ENCODE measurements at places on chromosomes 3 and 15.

DNA sequence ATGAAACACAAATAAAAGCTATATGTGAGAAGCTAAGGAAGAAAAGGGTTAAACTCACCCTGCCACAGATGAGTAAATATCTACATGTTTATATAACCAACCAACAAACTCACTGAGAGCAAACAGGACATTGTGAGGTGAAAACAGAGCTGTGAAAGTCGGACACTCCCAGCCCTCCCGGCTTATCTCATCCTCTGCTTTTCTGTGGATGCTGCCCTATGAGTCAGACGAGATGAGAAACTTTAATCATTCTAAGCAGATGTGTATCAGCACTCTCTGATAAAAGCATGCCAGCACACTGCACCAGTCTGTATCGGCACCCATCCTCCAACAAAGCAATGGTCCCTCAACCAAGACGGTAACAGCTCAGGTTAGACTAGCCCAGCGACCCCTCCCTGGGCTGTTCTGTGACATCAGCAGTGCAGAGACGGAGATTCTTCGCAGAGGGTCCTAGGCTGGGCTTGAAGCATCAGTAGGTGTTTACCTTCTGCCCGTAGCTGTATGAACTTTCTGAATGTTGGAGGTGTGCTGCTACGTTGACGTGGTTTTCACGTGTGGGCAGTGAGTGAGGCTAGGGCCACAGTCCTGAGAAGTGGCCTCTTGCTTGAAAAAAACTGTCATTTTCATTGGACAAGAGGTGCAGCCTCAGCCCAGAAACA, 119.8 kb upstream of the ALDH1A3 start:
- no peak for DNase-seq

DNA sequence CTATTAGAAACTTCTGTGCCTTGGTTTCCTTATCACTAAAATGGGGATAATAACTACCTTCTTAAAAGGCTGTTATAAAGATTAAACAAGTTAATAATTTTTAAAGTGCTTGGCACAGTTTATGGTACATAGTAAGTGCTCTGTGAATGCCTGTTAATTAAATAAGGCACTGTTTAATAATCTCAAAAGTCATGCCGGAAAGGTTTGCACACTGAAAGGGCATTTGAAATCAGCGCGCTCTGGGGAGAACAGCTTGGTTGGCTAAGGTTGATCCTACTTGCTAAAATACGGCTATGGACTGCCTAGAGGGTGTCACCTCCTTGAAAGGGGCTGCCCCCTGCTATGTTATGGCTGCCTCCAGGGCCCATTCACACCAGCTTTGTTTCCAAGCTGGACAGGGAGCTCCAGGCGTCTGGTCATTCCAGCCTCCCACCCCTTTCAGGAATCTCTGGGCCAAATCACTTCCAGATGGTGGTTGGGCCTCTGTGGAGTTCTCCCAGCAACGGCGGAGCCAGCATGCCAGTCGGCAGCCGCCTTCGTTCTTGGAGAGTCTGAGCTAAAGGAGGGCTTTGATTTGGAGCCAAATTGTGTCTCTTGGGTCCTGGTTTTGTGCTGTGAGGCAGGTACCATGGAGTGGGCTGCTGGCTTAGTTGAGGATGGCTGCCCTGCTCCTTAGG, 5.9 kb downstream of the FLNB start:
- no peak for DNase-seq

DNA sequence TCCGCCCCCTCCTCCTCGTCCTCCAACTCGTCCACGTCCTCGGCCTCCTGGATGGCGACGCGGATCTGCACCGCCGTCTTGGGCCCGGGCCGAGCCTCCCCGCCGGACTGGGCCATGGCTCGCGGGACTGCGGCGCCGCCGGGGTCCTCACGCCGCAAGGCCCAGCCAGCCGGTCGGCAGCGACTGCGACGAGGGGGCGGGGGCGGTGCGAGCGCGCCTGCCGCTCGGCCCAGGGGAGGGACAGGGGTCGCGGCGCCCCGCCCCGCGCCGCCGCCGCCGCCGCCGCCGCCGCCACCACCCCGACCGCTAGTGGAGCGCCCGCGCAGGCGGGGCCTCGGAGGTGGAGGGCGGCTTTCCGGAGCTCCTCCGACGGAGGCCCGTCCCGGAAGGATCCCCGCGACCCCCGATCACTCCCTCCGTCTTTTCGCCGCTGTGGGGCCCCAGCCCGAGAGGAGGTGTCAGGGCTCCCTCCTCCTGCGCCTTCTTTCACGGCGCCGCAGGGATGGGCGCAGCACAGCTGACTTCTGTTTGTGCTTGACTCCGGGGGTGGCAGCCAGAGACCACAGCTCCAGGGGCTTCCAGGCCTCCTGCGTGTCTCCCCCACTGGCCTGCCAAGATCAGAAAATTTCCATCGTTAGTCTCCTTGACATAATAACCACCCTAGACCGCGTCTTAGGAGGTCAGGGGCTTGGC, at the start of gene LARP6:
Gene LARP6 (minus strand): TSS at position 185 of the 693 bp plus-strand sequence. CDS start 69 bp downstream, at position 116.
- DNase-seq, result no peak

- DNase-seq, result no peak
These were observed 64.5 kb downstream of the CGNL1 start for GRCh38 chr15:57440799-57441198.

- DNase-seq, result no peak
These were observed 29.3 kb upstream of the DLG1 start for GRCh38 chr3:197327701-197328100.

DNA sequence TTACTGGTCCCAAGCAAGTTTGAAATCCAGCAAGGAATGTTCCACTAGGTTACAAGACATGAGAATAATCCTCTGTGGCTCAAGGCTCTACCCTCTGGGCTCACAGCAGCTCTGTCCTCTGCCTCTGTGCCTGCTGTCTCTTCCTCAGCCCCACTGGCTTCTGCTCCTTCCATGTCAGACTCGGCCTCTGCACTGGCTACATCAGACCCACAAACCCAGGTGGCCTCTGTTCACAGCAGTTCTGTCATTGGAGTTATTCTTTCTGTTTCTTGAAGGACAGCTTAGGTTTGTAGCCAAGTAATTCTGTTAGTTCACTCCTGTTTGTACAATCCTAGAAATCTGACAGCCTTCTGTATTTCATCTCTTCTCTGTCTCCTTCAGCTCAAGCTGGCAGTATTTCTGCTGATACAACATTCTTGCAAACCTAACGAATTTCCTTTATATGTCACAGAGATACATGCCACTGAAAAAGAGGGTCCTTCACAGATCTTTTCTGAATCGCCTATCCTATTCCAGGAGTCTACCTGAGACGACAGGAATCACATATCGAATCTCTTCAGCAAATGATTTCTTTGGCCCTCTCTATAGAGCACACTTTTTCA, 227.8 kb upstream of the PLSCR5 start:
- DNase-seq, result no peak

DNA sequence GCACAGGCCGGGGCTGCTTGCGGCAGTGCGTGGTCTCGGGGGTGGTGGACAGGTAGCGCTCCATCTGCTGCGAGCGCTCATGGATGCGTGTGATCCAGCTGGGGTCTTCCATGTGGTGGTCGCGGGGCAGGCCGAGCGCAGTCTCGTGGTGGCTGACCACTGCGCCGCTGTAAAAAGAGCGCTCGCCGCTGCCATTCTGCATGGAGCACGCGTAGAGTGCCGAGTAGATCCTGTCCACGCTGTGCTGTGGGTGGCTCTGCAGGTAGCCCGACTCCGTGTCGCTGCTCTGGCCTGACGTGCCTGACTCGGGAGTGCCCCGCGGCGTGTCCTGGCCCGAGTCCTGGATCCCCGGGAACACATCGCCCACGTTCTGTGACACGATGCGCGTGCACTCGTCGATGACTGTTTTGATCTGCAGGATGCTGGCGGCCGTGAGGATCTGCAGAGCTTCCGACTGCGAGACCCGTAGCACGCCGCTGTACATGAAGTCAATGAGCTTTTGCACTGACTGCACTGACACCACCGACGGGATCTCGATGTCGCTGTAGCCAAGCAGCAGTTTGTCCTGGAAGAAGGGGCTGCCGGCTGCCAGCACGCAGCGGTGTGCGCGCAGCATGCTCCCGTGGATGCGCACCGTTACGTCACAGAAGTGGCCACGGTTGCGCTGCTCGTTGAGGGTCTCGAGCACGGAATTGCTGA, 57.4 kb downstream of the TIGIT start:
- DNase-seq, result no peak

DNA sequence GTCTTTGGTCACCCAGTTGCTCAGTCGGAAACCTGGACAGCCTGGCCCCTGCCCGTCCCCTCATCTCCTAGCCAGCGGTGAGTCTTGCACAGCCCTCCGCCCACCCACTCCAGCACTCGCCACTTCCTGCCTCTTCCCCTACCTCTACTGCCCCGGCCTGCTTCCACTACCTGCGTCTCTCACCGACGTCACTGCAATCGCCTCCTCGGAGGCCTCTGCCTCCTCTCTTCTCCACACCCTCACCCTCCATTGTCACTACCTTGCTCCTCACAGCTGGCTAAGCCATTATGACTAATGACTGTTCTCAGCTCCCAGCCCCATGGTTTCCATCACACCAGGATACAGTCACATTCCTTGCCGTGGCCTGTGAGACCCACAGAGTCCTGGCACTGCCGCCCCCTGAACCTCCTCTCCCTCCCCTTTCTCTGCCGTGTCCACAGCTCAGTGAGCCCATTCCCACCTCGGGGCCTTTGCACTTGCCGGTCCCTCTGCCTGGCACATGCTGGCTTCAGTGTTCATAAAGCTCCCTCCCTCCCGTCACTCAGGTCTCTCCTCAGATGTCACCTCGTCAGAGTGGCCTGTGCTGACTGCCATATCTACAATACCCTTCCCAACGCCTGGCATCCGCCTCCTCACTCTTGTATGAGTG, 104.8 kb downstream of the FBLN2 start:
- DNase-seq, result peak; percentile 14

- no peak for DNase-seq
These were observed 28.9 kb downstream of the GRAMD1C start for GRCh38 chr3:113867506-113867905.

- no peak for DNase-seq
These were observed 94.8 kb downstream of the SLC9A9 start for GRCh38 chr3:143753456-143753855.

DNA sequence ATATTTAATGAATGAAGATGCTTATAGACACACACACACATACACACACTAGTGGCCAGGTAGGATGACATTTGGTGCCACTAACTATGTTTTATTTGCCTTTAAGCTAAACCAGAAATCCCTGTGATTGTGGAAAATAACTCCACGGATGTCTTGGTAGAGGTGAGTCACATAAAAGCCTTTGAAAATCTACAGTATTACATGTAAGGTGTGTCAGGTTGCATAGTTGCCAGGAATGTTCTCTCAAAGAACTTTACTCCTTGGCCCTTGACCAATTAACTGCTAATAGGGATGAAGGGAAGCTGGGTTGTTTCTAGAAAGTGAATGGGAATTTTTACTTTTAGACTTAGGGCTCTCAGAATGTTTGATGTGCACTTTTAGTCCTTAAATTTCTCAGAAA, 9.9 kb downstream of the ZBED2 start:
- DNase-seq, result no peak

DNA sequence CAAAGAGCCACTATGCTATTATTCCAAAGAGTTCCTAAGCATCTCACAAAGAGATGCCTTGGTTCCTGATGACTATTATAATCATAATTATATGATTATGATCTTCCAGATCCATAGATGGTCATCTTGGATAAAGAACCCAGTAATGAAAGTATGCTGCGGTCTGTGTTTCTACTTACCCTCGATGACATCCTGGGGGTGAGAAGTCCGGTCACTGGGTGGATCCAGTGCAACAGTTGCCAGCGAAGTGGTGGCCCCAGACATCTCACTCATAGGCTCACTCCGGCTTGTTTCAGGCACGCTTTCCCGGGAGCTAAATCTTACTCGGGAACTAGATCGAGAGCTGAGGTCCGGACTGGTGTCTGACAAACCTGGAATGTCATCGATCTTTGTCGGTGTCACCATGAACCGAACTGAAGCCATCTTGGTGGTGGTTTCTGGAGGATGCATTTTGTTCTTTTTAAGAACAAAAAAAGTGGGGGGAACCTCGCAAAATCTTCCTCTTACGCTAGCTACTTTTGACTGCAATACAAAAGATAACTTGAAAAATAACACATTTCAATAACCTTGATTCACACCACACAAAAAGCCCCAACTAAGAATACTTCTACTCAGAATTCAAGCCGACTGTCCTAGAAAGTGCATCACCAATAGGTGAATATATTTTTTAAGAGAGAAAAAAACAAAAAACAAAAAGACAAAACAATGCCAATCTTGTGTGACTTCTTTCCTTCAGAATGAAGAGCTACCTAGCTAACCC, 1.2 kb downstream of the SLC12A6 start:
- no peak for DNase-seq

DNA sequence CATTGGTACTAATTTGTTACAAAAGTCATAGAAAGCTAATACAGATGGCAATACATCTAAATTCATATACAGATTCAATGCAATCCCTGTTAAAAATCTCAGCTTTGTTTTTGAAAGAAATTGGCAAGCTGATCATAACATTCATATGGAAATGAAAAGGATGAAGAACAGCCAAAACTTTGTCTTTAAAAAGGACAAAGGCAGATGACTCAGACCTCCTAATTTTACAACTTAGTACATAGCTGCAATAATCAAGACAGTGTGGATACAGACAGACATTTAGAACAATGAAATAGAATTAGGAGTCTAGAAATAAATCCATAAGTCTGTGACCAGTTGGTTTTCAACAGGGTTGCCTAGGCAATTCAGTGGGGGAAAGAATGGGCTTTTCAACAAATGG, 63.3 kb downstream of the AQP9 start:
- DNase-seq, result no peak

DNA sequence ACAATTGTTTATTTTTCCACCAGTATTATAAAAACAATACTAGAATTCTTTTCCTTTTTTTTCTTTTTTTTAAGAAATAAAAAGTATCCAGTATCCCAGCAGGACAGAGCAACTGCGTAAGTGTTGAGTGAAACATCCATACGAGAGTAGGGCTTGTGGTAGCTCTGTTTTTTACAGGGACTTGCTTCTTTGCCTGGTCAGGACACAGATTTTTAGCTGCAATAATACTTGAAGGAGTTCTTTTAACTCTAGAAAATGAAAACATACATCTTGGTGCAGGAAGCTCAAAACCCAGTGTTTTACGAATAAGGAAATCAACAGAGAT, 297.7 kb upstream of the NR2E3 start:
- DNase-seq, result no peak

DNA sequence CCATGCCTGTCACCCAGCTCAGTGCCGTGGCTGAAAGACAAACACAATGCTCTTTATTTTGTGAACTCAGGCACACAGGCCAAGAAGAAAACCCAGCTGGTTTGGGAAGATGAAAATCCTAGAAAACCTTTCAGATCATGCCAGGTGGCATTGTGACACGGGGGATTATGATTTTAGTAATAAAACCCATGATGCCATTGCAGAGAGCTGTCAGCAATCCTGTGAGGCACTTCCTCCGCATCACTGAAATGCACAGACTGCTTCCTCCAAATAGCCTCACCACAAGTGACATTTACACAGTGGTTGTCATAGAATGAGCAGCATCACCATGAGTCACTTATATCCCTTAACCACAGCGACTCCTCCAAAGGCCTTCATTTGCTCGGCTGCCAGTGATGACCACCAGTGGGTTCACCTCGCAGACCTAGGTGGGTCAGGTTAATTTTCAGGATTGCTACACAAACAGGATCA, 22.7 kb downstream of the ABHD6 start:
- DNase-seq, result no peak

GRCh38 chr3:184514171-184514490, 47.5 kb upstream of the EPHB3 start:
- no peak for DNase-seq

GRCh38 chr3:5463991-5464390, 276.5 kb downstream of the EDEM1 start:
- DNase-seq, result no peak
